ENCODE measurements at places on chromosomes 6 and 20. TPM values are rescaled to one million over a fixed set of nuclear protein-coding genes. Genes with fewer than 3 reads are reported as not detected.

NINL gene
- polyA plus RNA-seq, result 0.19 TPM

SMOC2 gene
- polyA plus RNA-seq, result not detected

PDYN gene
- not detected for polyA plus RNA-seq

HLA-DQB1 gene
- 105 TPM for polyA plus RNA-seq

EDN3 gene
- polyA plus RNA-seq, result not detected

SIRPB2 gene
- polyA plus RNA-seq, result 0.63 TPM

FAM184A gene
- polyA plus RNA-seq, result 0.13 TPM

NUS1 gene
- 17.2 TPM for polyA plus RNA-seq

OOEP gene
- not detected for polyA plus RNA-seq

SH3BGRL2 gene
- 3.4 TPM for polyA plus RNA-seq

HBS1L gene
- 32.4 TPM for polyA plus RNA-seq

Measured in immature natural killer cell (primary cell).